ENCODE measurements at places on chromosomes 6 and 20.

GRCh38 chr6:128400875-128401274, 119.5 kb downstream of the PTPRK start:
- no peak overlapping the region for H3K4me3 ChIP-seq
- H3K4me1 ChIP-seq, result no peaks in the 10 kb centered on the region
- DNase-seq, result no peak

GRCh38 chr6:167647306-167647705, 179.4 kb upstream of the AFDN start:
- H3K4me3 ChIP-seq, result no peak overlapping the region
- H3K4me1 ChIP-seq, result no peaks in the 10 kb centered on the region
- H3K27me3 ChIP-seq, result no peaks in the 10 kb centered on the region
- H3K27ac ChIP-seq, result no peak overlapping the region
- H3K36me3 ChIP-seq, result no peaks in the 10 kb centered on the region
- DNase-seq, result no peak

GRCh38 chr6:135576055-135576454, 78.5 kb upstream of the AHI1 start:
- no peaks in the 10 kb centered on the region for H3K4me1 ChIP-seq
- no peak for DNase-seq
- H3K36me3 ChIP-seq, result no peaks in the 10 kb centered on the region

GRCh38 chr6:119350202-119350951, 816 bp upstream of the MAN1A1 start:
- DNase-seq, result peak; percentile 15
- H3K27me3 ChIP-seq, result no peaks in the 10 kb centered on the region
- H3K36me3 ChIP-seq, result no peaks in the 10 kb centered on the region
- H3K4me1 ChIP-seq, result no peaks in the 10 kb centered on the region
- H3K27ac ChIP-seq, result peak overlapping the region; percentile 86

DNA sequence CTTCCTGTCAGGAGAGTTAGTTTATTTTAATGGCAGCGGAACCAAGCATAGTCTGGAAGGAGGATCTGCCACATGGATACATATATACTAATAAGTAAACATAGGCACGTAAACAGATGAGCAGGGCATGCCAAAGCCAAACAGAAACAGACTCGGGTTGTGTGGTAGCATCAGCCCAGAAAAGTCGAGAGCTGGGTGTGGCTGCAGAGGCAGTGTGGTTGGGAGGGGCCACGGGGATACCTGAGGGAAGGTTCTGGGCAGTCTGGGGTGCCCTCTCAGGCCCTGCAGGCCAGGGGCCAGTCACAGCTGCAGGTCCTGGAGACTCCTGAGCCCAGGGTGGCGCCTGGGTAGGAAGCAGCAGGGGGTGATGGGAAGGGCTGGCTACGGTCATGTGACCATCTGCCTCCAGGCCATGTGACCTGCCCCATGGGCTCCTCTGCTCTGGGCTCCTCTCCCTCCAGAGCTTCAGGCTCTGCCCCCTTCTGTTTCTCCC, 42.8 kb upstream of the MRPS10 start:
- H3K4me3 ChIP-seq, result no peak overlapping the region
- no peak for DNase-seq
- no peak overlapping the region for H3K27ac ChIP-seq
- H3K36me3 ChIP-seq, result peaks cover 5% of the 10 kb centered on the region

GRCh38 chr6:79833964-79834284, 113.4 kb downstream of the ELOVL4 start:
- H3K4me1 ChIP-seq, result peaks cover 5% of the 10 kb centered on the region
- H3K27ac ChIP-seq, result no peak overlapping the region
- H3K4me3 ChIP-seq, result no peak overlapping the region
- no peaks in the 10 kb centered on the region for H3K27me3 ChIP-seq
- DNase-seq, result no peak

DNA sequence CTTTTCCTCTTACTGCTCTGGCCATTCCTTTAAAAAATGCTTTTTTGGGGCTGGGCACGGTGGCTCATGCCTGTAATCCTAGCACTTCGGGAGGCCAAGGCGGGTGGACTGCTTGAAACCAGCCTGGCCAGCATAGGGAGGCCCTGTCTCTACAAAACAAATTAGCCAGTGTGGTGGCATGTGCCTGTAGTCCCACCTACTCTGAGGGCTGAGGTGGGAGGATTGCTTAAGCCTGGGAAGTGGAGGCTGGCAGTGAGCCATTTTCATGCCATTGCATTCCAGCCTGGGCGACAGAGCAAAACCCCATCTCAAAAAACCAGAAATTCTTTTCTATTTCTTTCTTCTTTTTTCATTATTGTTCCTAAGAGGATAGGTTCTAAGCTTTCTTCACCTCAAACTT, 36.9 kb upstream of the RNF144B start:
- no peak for DNase-seq
- no peaks in the 10 kb centered on the region for H3K4me1 ChIP-seq
- H3K27me3 ChIP-seq, result no peaks in the 10 kb centered on the region
- no peak overlapping the region for H3K27ac ChIP-seq

GRCh38 chr6:147201885-147202515, 2.2 kb upstream of the STXBP5 start:
- H3K36me3 ChIP-seq, result no peaks in the 10 kb centered on the region
- no peaks in the 10 kb centered on the region for H3K27me3 ChIP-seq
- H3K4me3 ChIP-seq, result peak overlapping the region; percentile 92
- peak; percentile 42 for DNase-seq
- peak overlapping the region; percentile 81 for H3K27ac ChIP-seq

DNA sequence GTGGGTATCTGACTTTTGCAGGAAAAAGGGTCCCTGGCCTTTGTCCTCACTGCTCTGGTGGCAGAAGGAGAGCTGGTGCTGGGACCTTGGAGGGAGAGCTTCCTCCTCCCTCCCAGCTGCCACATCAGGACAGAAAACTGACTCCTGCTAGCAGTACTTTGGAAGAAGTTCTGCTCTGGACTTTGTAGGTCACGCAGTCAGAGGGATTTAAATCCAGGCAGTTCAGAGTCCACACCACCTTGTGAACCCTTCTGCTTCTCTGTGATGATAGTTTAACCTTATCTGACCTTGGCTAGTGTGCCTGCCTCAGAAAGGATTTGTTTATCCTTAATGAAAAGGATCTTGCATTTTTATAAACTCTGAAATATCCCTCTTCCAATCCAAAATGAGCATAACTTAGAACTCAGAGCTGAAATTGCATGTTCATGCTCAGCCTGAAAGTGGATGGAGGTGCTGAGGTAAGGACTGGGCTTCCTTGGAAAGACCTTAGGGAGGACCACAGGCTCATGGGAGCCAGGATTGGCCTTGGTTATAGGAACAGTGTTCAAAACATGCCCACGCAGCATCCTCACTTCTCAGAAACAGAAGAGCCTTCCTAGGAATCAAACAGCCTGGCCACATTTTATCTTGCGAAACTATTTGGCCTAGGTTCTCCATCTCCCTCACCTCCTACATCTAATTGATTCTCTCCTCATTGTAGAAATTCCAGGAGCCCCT, 123.9 kb upstream of the SASH1 start:
- H3K27ac ChIP-seq, result no peak overlapping the region
- H3K27me3 ChIP-seq, result no peaks in the 10 kb centered on the region
- peaks cover 14% of the 10 kb centered on the region for H3K4me1 ChIP-seq
- H3K36me3 ChIP-seq, result no peaks in the 10 kb centered on the region

GRCh38 chr20:20051767-20052073, 546 bp downstream of the CRNKL1 start:
- peak overlapping the region; percentile 100 for H3K4me3 ChIP-seq
- peak overlapping the region; percentile 88 for H3K27ac ChIP-seq
- H3K36me3 ChIP-seq, result peaks cover 40% of the 10 kb centered on the region
- no peak for DNase-seq
- no peaks in the 10 kb centered on the region for H3K27me3 ChIP-seq
